ENCODE measurements at places on chromosomes 7 and 10. TPM values are rescaled to one million over a fixed set of nuclear protein-coding genes. Genes with fewer than 3 reads are reported as not detected.

CUBN gene
- total RNA-seq: 0.60 TPM

GRCh38 chr7:109529712-109530111 is 960.0 kb downstream of the DNAJB9 start:
- no peak for DNase-seq

DNA sequence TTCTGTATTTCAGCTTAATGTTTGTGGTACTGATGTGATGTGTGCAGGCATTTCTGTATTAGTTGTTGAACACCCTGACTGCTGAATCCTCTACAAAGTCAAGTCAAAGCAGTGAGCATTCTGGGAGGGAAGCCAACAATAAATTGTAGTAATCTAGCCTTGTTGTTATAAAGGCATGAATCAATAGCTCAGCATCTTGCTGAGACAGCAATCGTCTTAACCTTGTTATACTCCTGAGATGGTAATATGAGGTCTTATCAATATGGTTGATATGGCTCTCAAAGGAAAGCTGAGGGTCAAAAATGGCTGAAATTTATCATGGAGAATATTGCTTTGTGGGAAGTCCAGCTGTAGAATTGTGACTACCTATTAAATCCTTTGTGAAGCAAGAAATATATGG is 299.4 kb downstream of the DNAJB9 start:
- DNase-seq: no peak

- DNase-seq: no peak
Observed at GRCh38 chr10:42596196-42596595, 42.2 kb downstream of the ZNF33B start.

NUTM2B gene
- total RNA-seq: 1.2 TPM

- no peak for DNase-seq
Observed at GRCh38 chr7:1678081-1678543, 8.0 kb downstream of the ELFN1 start.

DNA sequence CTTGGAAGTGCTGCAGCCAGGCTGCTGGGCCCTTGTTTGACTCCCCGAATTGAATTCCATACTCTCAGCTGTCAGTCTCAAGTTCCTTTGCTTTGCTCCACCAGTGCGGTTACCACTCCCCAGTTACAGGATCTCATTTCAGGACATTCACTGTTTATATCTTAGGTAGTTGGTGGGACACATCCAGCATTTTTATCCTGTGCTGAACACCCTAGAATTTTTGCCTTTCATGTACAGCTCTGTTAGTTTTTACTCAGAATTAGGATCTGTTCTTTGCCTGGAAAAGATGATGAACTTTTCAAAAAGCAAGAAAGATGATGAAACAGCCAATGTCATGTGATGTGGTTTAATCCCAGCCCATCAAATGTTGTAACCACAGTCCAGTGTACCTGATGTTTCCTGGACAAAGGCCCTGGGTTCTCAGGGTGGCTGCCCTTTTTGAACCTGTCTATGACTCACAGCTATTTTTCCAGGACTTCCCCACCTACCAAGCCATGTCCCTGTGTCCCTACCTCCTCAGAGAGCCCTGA is 149.7 kb downstream of the NOC3L start:
- peak; percentile 34 for DNase-seq

DNA sequence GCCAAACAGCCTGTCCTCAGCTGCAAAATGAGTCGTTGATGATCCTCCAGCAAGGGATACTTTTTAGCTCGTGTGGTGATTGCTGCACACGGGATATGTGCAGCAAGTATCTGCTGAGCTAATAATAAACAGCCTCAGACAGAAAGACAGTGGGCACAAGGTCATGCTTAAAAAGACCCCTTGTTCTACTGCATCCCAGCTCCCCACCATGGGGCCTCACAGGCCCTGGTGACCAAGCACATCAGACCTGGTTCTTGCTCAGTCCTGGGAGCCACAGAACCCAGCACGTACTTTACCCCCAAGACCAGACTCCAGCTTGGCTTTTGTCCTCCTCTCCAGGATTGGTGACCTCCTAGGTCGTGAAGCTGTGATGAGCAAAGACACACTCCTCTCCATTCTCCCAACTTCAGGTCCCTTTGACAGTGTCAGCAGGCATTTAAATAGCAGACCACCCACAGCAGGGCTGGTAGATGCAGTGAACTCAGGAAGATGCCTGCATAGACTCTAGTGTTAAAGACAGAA is 50.5 kb downstream of the EGFR start:
- no peak for DNase-seq

- peak; percentile 64 for DNase-seq
Observed at GRCh38 chr10:91689731-91690168, 56.9 kb upstream of the PPP1R3C start.

DNA sequence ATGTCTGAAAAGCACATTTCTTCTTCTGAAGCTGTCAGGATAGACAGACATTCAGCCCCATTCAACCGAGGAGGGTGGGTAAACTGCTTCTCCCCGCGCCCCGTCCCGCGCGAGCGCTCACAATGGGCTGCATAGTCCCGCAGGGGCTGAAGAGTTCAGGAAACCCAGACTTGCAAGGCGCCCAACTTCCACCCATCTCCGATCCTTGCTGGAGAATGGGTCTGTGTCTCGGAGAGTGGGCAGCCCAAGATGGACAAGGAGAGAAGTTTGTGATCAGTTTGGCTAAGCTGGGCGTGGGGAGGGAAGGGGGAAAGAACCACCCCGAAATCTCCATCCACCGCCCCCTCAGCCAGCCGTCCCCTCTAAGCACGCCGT is 686 bp downstream of the AASS start:
- DNase-seq: no peak

GRCh38 chr10:71984126-71984808 is 20.1 kb downstream of the CHST3 start:
- no peak for DNase-seq

HMX2 gene
- not detected for total RNA-seq
